ENCODE measurements at places on chromosomes 1 and 21. TPM values are rescaled to one million over a fixed set of nuclear protein-coding genes. Genes with fewer than 3 reads are reported as not detected.

GRCh38 chr1:230327892-230328284, 98.2 kb downstream of the PGBD5 start:
- no peaks in the 10 kb centered on the region for H3K36me3 ChIP-seq
- H3K27ac ChIP-seq, result no peak overlapping the region
- no peaks in the 10 kb centered on the region for H3K27me3 ChIP-seq
- DNase-seq, result no peak
- H3K4me3 ChIP-seq, result no peak overlapping the region

- no peak overlapping the region for H3K27ac ChIP-seq
- H3K4me1 ChIP-seq, result no peaks in the 10 kb centered on the region
- no peak overlapping the region for H3K4me3 ChIP-seq
- no peak for DNase-seq
- no peaks in the 10 kb centered on the region for H3K27me3 ChIP-seq
These were observed 10.6 kb downstream of the PGBD5 start for GRCh38 chr1:230415405-230416132.

DNA sequence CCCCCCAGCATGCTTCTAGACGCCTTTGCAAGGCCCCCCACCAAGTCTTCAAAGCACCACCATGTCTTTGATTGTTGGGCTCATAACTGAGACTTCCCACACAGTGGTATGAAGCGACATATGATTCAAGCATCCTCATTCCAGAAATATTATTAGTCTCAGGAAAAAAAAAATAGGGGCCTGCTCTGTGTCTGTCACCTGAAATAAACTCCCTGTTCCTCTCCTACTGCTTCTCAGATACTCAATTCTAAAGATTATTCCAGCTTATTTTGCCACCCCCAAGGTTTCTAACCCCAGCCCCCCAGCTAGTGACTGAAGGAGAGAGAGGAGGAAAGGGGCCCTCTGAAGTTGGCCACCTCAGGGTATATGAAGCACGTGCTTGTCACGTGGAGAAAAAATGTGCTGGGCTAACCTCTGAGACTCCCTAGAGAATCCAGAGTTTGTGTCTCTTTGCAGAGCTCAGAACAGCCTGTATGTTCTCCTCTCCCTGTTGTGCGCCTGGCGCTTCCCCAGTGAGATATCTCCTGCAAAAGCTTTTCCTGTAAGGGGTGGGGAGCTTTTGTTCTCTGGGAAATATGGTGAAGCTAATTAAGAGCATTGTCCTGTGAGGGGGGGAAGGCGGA, 35.9 kb upstream of the RASAL2 start:
- H3K27ac ChIP-seq, result no peak overlapping the region
- DNase-seq, result peak; percentile 38
- H3K27me3 ChIP-seq, result no peaks in the 10 kb centered on the region

VHLL gene
- total RNA-seq, result 0.73 TPM

HCRTR1 gene
- 1.4 TPM for total RNA-seq

OR2T33 gene
- total RNA-seq, result not detected
